Lung (tissue), 17 donors: ENCODE measurements at places on chromosomes 11 and 22. TPM values are rescaled to one million over a fixed set of nuclear protein-coding genes. Genes with fewer than 3 reads are reported as not detected.

DNA sequence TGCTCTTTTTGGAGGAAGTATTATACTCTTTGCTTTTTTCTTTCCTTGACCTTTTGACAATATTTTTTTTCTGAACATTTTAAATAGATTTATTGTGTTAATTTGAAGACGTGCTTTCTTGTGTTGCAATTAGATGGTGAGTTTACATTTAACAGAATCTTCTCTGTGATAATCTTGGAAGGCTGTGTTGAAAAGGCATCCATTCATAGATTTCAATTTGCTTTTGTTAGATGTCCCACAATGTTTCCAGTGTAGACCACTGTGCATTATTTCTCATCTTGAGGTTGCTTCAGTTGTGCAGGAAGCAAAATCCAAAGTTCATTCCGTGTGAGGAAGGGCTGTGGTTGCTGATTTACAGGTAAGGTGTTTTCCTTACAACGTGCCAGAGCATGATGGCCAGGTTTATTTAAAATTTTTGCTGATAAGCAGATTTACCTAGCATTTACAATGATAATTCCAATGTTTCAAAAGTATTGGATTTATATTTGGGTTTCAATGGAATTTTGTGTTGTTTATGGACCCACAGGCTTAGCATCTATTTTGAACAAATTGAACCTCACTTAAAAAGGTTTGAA lies 4.1 kb upstream of the OR5J2 start:
- no peak for DNase-seq

GRCh38 chr11:134015556-134015955 lies 53.3 kb upstream of the JAM3 start:
- DNase-seq, result no peak

GRCh38 chr11:129455756-129456655 lies 80.4 kb downstream of the BARX2 start:
- peak; percentile 28 for DNase-seq

GRCh38 chr22:50190941-50191741 lies 5.4 kb downstream of the TRABD start:
- DNase-seq, result no peak

DNA sequence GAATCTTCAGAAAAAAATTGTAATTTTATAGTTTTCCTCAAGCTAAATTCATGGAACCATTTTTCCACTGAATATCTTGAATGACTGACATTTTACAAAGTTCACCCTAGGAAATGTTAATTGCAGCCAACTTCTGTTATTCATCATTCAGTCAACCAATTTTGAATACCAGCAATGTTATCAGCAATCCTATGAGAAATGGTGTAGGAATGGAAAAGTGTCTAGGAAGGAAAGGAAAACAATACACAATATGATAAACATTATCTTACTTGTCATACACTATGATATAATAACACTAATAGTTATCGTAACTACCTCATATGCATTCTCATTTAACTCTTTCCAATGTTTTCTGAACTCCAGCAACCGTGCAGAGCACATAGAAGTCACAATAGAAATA lies 790.5 kb upstream of the LRRC4C start:
- no peak for DNase-seq

DNA sequence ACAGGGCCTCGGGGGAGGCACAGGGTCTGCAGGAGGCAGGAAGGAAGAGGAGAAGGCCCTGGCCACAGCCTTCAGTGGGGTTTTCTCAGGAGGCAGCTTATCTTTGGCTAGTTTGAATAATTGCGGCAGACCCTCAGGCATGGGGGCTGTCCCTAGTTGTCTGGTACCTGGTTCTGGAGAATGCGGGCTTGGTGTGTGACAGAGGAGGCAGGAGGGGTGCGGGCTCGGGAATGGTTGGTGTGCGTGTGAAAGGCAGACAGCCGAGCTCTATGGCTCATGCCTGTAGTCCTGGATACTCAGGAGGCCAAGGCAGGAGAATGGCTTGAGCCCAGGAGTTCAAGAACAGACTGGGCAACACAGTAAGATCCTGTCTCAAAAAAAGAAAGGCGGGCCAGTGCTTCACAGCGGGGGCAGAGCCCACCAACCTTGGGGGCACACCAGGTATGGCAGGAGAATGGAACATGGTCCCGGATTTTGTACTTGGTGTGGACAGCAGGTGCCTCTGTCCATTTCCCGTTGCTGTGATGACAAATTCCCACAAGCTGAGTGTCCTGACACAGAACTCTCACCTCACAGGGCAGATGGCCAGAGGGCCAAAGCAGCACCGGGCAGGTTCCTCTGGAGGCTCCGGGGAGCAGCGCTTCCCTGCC lies 640.6 kb downstream of the TBC1D22A start:
- no peak for DNase-seq

DNA sequence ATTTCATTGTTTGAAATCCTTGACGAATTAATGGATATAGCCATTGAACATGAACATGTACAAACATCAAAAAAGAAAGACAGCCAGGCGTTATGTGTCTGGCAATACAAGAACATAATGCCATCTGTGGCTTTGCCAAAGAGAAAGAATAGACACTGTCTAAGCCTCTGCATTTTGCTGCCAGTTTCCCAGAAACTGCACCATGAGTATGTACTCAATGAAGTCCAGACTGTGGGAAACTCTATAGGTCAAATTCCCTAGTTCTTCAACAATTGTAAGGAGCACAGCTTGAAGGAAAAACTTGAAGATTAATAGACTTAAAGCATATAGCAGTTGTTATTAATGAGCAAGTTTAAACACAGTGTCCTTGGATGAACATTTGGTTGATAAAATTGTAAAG lies 71.3 kb downstream of the BBOX1 start:
- no peak for DNase-seq

- no peak for DNase-seq
Measured at GRCh38 chr11:108838102-108838791, 173.4 kb downstream of the DDX10 start.

TMA7B gene
- polyA plus RNA-seq, result 0.41 TPM

CCDC73 gene
- polyA plus RNA-seq, result 0.10 TPM

SMIM35 gene
- 0.06 TPM for polyA plus RNA-seq

ST14 gene
- 37.7 TPM for polyA plus RNA-seq
